ENCODE measurements at places on chromosomes 2 and 18.

- no peak for DNase-seq
Measured at GRCh38 chr2:160247296-160248035, 47.4 kb upstream of the ITGB6 start.

- no peak for DNase-seq
Measured at GRCh38 chr2:164054651-164055050, 318.8 kb upstream of the FIGN start.

GRCh38 chr2:224894356-224894755 lies 147.9 kb downstream of the DOCK10 start:
- no peak for DNase-seq

- DNase-seq: no peak
Measured at GRCh38 chr18:2920546-2921343, 73.9 kb downstream of the EMILIN2 start.

DNA sequence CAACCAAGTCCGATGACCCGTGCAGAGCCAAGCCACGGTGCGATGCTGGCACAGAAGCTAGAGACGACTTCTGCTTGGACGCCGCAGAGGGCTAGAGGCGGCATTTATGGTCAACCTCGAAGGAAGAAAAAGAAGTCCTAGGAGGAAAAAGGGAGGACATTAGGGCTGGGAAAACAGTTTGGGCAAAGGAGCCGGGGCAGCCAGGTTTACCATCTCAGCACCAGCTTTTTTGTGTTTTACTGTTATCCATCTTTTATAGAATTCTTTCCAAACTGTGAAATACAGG lies 643 bp upstream of the DTNB start:
- DNase-seq: no peak

DNA sequence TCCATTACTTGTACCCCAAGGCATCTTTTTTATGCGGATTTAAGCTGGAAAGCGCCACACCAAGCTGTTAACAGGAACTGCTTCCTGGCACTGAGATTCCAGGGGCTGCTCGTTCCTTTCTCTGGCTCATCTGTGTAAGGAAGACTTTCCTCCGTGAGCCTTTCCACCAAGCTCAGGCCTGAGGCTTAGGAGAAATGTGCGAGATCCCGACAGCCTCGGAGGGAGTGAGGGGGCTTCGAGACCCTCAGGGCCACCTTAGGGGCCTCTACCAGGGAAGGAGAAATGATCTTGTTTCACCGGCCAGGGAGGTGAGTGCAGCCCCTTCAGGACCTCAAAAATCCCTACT lies 17.1 kb downstream of the B3GNT7 start:
- no peak for DNase-seq

- no peak for DNase-seq
Measured at GRCh38 chr2:236052206-236052605, 116.0 kb downstream of the GBX2 start.

- no peak for DNase-seq
Measured at GRCh38 chr2:63051042-63051794, 588 bp downstream of the OTX1 start.

- no peak for DNase-seq
Measured at GRCh38 chr18:7259475-7259874, 28.6 kb downstream of the LRRC30 start.

All from stimulated activated CD4-positive, alpha-beta T cell treated with anti-CD3 and anti-CD28 coated beads, Interleukin-12 subunit alpha, Interleukin-12 subunit beta, amount 100 ng/mL, for 48 hours (primary cell).